Right ventricle myocardium inferior (tissue), 1 donor: ENCODE measurements at places on chromosomes 11 and 22.
A peak's percentile ranks its signal among the peaks of the same experiment; 100 is the strongest.

DNA sequence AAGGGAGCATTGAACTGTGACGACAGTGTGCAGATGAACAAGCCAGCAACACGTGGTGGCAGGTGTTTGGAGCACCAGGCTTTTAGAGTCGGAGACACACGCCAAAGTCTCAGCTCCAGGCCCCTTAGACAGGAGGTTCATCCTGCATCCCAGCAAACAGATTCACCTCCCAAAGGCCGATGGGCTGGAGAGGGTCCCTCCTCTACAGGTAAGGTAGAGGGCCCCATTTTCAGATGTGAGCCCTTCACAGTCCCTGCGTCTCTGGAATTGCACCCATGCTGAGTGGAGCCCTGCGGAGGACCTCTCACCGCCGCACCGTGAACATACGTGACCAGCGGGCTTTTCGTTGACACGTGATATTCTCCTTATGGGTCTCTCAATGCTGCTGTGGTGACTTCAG, 109.0 kb upstream of the B3GAT1 start:
- no peak for DNase-seq

DNA sequence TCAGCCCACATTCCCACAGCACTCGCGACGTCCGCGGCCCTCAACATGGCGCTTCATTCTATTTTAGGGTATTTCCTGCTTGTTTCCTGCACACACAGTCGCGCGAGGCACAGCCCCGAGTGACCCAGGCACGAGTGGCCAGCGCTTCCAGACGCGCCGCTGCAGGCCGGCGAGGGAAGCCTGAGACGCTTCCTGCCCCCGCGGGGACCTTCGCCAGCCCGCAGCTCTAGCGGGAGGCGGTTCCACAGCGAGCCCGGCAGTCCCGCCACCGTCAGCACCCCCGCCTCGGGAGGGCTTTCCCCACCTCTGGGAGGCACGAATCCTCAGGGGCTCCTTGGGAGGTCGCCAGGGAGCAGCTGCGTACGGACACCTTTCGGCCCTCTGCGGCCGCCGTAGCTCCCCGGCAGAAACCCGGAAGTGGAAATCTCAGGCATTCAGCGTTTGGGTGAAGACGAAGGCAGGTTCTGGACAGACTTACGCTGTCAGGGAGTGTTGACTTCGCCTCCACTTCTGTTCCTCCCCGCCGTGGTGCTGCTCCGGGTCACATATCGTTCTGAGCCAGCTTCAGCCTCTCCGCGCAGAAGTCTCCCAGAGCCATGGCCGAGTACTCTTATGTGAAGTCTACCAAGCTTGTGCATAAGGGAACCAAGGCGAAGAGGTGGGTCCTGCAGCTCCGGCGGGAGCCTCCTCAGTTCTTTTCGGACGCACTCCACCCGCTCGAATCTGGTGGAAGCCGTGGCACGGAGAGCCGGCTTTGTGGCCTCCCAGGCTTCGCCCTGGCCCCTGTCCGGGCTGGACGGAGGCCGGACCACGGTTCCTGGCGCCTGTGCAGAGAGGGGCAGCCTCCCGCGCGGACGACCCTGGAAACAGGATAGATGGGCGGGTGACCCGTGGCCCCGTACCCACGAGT, 2925.9 kb upstream of the OR11H1 start:
- peak; percentile 75 for DNase-seq

DNA sequence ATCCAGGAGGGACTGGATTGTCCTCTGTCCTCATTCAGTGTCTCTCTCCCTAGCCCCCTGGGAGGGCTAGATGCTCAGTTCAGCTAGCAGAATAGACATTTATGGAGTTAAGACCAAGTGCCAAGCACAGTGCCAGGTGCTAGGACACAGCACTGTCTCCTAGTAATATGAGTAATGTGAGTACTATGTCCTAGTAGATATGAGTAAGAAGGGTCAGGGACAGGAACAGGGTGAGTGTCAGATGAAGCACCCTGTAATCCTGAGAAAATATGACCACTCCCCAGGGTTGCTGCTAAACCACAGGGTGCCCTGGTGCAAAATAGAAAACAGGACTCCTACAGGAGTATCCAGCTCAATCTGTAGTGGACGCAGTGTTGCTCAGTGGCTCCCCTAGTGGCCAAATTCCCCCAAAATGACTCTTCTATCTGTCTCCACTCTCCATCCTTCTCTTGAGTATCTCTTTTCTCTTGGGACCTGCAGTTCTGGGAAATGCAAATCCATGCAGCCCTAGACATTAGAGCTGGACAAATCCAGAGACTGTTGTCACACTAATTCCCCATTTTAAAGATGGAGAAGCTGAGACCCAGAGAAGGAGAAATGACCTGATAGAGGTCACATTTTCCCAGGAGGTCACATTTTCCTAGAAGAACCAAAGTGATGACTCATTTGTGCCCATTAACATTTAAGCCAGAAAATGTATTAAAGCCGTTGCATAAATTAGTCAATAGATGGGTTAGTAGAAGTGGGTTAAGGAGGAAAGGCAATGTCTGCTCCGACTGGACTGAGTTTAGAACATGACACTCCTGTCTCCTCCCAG, 214.3 kb downstream of the NXPE2 start:
- no peak for DNase-seq

DNA sequence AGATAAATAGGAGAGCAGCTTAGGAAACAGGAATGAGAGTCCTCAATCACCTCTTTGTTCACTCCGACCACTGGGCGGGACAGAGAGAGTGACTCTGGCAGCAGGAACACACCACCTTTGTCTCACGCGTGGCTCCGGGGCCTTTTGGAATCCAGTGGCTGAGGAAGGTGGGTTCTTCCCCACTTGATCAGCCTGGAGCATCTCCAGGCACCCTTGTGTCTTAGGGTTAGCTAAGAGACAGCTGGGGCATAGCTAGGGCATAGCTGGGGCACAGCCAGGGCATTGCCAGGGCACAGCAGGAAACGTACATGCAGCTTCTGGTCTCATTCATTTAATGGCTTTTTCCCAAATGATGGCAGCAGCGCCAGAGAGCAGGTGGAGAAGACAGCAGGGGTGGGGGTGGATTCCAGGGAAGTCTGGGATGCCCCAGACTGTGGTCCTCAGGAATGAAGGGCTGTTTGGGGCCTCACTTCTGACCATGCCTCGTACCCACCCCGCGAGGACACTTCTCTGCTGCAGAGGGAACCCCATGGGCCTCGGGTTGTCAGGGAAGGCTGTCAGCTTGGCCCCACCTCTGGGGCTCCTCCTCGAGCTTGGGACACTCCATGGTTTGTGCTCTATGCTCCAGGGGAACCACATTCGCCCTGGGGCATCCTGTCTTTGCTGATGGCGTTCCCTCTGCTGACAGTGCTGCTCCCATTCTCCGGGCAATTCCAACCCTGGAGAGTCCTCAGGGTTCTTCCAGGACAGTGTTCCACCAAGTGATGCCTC, 30.4 kb upstream of the SHANK2 start:
- DNase-seq: no peak

DNA sequence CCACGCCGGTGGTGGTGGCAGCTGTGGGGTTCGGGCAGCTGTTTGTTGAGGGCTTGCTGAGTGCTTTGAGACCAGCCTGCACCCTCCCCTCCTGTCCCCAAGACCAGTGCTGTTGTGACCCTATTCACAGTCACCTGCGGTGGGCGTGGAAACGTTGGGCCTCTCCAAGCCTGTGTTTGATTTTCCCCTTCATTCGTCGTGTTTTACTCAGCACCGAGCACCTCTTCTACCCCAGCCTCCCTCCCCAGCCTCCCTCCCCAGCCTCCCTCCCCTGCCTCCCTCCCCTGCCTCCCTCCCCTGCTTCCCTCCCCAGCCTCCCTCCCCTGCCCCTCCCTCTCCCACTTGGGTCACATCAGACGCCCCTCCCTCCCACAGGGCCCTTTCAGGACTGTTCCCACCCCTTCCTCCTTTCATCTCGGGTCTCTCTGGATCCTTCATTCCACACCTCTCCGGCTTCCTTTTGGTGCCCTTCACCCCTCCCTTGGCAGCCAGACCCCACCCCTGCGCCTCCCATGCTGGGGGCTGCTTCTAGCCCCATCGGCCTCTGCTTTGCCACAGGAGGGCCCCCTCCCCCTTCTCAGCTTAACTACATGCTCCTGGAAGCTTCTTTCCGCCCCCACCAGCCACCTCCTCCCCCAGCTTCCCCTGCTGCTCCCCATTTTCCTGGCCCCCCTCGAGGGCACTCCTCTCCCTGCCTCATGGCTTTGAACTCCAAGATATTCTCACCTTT, 14.8 kb downstream of the FRMD8 start:
- no peak for DNase-seq

- no peak for DNase-seq
Observed at GRCh38 chr11:68506908-68507307, 46.4 kb downstream of the PPP6R3 start.

GRCh38 chr11:120124355-120124754, 13.6 kb downstream of the TRIM29 start:
- no peak for DNase-seq
